ENCODE measurements at places on chromosomes 16 and 17.
A peak's percentile ranks its signal among the peaks of the same experiment; 100 is the strongest.

GRCh38 chr17:77772461-77772897 lies 186.0 kb upstream of the TNRC6C start:
- DNase-seq = peak; percentile 69

GRCh38 chr17:5629128-5629527 lies 44.8 kb upstream of the NLRP1 start:
- no peak for DNase-seq

- DNase-seq = peak; percentile 37
Measured at GRCh38 chr16:66070140-66070917, 296.2 kb upstream of the CDH5 start.

DNA sequence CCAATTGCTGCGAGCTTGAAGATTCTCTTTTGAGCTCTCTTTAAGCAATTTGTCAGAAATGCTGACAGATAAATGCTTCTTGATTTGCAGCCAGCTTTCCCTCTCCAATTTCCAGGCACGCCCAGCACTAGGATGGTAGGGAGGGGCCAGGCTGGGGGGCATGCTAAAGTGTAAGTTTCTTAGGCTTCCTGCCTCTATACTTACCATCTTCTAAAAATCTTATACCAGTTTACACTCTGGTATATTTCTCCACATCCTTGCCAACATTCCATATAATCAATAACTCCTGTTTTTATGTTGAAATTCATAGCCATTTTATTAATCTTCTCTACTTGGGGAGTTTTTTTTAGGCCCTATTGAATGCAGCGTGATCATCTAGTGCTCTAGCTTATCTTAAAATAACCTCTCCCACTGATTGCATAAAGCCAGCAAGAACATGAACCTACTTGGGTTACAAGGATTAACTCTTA lies 17.5 kb downstream of the ACSF2 start:
- DNase-seq = peak; percentile 69

- peak; percentile 85 for DNase-seq
Measured at GRCh38 chr17:44779211-44780025, 20.6 kb downstream of the ADAM11 start.

DNA sequence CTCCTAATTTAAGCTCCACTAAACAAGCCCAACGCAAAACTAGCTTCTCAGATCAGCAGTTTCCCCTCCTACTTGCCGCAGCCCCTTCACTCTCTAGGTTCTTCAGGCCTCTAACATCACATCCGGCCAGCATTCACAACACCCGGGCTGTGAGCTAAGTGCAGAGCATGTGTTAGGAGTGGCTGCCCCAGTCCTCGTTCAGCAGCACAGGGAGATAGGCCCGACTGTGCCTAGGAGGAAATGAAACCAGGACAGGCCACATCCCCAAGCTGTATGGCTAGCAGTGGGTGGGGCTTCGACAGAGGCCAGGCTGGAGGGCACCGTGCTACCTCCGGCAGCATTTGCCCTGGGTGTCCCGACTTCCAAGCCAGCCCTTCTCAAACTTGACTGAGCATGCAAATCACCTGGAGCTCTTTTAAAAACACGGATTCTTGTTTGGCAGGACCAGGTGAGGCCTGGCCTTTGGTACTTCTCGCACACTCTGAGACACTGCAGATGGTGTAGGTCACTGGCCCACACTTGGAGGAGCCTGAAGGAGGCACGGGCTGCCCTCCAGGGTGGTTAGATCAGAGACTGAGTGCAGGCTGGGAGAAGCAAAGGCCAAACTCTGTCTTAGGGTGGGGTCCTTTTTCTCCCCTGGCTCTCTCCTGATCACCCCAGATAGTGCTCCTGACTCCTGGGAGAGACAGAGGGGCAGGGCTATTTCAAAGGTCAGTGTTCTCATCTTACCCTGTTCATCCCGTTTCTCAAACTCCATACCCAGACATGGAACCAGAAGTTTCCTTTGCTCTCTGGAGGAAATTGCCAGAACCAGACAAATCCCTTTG lies 202.0 kb downstream of the C16orf78 start:
- peak; percentile 65 for DNase-seq

DNA sequence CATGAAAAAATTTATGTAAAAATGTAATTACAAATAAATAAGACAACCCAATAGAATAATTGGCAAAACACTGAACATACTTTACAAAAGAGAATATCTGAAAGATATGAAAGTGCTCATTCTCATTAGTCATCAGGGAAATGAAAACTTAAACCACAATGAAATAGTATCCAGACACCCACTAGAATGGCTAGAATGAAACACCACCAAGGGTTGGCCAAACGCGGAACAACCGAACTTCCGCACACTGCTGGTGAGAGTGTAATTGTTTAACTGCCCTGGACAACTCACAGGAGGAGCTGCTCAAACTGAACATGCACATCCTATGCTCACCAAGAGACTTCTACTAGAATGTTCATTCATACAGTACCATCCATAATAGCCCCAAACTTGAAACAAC lies 5.8 kb upstream of the ZDHHC7 start:
- no peak for DNase-seq

GRCh38 chr17:60390925-60391470 lies 935 bp downstream of the USP32 start:
- DNase-seq = peak; percentile 47

GRCh38 chr17:74858672-74859458 lies 820 bp downstream of the GRIN2C start:
- no peak for DNase-seq

DNA sequence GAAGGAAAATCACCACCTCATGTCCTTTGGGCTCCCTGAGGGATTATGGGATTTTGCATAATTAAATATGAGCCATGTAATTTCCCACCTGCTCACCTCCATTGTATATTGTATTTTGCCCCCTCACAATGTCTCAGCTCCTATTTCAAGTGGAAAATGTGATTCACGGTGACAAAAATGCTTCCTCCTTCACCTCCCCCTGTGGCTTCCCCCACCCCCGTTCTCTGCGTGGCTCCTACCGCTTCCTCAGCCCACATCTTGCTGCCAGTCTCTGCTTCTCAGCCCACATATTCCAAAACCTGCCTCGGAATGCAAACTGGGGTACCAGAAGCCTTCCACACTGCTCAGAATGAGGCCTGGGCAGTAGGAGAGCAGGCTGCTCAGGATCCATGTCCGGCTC lies 394.5 kb upstream of the C16orf82 start:
- DNase-seq = no peak

DNA sequence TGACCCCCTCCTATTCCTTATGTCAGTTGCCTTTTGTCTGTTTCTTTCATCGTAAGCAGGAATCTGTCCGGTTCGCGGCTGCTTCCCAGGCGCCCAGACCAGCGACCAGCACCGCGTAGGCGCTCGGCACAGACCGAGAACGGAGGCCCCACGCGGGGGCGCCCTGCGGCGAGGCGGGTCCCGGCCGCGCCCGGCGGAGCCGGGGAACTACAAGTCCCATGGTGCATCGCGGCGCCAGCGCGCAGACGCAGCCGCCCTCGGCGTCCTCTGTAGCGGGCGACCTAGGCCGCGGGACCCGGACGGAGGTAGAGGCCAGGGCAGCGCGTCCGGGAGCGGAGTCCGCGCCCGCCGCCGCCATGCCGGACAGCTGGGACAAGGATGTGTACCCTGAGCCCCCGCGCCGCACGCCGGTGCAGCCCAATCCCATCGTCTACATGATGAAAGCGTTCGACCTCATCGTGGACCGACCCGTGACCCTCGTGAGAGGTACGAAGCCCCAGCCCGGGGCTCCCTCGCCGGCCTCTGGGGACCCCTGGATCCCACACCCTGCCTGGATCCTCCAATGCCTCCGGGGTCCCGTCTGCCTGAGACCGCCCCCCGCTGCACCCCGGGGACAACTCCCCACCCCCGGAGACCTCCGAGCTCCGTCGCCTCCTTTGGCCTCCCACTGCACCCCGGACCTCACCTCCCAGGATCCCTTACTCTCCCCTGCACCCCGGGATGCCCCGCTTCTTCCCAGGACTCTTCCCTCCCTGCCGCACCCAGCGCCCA lies at the start of gene NDUFB10:
Gene NDUFB10, plus strand, starts transcription at position 270 of the 771 bp plus-strand sequence. Its CDS starts 87 bp downstream, at position 357.
- peak; percentile 97 for DNase-seq

GRCh38 chr16:4160658-4161430 lies 44.6 kb upstream of the ADCY9 start:
- DNase-seq = no peak

DNA sequence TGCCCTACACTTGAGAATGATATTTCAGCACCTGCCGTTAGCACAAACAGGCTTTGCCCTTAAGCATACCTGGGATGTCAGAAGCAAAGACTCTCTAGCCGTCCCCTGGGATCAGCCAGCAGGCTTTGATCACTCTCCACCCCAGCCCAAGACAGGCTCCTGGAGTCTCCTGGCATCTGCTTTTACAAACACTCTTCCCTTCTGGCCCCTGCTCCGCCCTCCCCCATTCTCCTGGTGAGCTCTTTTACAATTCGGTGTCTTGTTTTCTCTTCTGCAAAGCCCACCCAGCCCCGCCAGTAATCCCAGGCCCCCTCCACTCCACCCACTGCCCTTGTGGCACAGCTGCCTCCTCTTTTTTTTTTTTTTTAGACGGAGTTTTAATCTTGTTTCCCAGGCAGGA lies 50.4 kb downstream of the KATNIP start:
- DNase-seq = no peak

DNA sequence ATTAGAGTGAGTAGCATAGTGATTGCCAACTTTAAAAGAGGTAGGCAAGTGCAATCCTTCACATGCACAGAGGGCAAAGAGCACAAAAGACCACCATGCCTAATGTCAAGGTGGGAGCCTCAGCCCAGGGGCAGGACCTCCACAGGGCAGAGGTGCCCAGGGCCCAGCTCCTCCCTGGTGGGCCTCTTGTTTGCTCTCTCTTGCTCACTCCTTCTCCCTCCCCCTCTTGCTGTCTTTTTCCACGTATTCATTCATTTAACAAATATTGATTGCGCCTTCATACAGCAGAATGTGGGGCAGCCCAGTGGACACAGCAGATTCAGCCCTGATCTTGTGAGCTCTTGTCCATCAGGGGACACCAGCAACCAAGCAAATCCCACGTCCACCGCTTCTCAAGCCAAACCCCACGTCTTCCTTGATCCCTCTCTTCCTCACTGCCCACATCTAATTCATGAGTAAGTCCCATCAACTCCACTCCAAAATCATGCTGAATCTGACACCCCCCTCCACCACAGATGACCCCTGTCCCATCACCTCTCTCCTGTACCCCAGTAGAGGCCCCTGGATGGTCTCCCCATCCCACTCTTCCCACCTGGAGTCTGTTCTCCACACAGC lies 44.1 kb upstream of the RPL38 start:
- DNase-seq = no peak

DNA sequence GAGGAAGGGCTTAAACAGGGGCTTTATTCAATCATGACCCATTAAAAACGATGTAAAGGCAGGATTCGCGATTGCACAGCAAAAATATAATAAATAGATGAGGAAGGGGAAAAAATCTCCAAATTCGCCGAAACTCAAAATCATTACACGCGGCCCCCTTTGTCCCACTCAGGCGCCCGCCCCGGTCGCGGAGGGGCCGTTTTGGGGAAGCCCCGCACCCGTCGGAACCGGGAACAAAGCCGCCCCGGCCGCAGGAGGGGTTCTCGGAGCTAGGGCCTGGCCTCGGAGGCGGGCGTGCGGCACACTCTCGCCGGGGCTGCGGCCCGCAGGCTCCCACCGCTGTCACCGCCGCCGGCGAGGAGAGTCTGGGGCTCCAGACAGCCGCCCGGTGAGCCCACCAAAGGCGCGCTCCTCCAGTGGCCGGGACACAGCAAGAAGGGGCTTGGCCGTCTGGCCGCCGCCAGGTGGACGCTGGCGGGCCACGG lies 521 bp downstream of the C16orf87 start:
- peak; percentile 43 for DNase-seq

- no peak for DNase-seq
Measured at GRCh38 chr16:51053775-51054174, 97.3 kb downstream of the SALL1 start.

DNA sequence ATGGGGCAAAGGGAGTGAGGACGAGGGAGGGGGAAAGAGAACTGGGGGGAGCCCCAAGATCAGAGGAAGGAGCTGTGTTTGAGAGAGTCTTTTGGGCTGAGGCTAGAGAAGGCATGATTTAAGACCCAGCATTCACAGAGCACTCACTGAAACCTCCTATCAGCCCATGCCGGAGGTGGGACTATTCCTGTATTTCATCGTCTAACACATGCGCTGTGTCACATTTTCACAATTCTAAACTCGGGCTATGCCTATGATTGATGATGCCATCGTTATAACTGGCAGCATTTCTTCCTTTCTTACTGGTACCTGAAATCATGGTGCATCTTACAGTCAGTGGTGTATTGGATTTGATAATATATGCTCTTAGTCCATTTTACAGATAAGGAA lies 3.5 kb downstream of the FAM171A2 start:
- DNase-seq = no peak

- peak; percentile 15 for DNase-seq
Measured at GRCh38 chr16:89133457-89134127, 38.0 kb upstream of the CDH15 start.

DNA sequence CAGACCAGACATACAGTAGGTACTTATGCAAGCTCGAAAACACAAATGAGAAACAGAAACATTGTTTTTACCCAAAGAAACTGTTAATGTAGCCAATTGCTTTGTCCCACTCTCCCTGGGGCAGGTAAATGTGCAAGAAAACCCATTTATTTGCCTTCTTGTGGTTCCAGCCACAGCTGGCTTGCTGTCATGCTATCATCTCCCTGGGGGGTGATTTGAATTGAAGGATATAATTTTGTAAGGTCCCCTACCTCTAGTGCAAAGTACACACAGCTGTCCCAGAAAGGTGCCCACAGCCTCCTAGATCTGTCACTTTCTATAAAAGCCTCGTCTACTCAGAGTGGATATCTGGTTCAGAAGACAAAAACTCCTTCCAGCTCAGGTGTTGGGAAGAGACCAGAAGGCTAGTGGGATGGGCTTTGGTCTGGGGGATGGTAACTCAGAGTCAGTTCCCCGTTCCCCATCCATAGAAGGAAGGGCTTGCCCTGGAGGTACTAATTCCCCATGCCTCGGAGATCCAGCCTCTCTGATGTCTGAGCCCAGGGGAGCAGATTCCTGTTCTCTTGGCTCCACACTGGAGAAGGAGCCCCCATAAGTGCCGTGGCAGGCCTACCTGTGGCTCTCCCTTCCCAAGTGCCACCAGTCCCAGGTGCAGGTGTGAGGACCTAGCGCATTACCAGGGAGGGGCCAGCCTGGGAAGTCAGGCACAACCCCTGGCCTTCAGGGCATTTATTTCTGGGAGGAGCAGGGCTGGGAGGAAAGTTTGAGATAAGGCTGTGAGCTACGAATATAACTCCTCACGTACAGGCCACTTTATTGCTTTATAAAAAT lies 2.4 kb upstream of the PRR15L start:
- peak; percentile 87 for DNase-seq

DNA sequence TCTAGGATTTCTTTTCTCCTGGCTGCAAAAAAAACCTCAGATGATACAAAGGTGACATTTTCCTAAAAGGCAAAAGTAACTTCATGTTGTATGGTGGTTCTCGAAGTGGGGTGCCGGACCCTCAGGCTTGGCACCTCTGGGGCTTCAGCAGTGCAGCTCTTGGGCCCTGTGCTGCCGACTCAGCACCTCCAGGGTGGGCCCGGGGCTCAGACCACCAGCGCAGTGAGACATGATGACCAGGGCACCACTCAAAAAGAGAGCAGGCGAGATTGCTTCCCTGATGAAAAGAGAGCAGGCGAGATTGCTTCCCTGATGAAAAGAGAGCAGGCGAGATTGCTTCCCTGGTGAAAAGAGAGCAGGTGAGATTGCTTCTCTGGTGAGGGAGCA lies 98.7 kb upstream of the ZNF750 start:
- no peak for DNase-seq

Measured in mucosa of descending colon (tissue), 3 donors.